ENCODE measurements at places on chromosomes 16 and 17.

GRCh38 chr16:14510939-14511799, 118.9 kb downstream of the PARN start:
- peak; percentile 29 for DNase-seq

GRCh38 chr16:7289299-7289698, 43.3 kb upstream of the RBFOX1 start:
- DNase-seq: no peak

DNA sequence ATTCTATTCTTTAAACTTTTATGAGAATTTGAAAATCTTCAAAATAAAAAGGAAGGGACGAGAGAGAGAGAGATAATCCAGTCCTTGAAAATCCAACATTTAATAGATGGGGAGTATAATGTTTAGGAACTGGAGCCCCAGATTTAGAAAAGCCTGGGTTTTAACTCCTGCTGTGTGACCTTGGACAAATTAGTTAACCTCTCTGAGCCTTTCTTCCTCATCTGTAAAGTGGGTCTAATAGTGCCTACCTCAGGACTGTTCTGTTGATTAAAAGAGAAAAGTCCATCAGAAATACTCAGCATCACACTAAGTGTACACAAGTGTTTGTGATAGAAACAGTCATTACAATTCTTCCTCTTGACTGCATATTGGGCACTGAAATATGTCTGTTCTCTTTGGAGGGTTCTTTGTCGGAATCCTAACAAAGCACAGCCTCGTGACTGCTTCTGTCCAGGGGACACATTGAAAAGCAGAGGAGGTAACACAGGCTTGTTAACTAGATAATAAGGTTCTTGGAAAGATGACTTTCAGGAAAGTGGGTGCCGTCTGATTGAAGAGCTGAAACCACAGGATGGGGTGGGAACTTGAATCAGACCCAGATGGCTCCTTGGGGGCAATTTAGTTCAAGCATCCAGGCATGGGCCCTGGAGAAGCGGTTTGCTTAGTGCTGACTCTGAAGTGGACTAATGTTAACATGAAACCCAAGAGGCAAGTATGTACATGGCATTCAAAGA, 128.2 kb downstream of the CLEC16A start:
- DNase-seq: peak; percentile 51

DNA sequence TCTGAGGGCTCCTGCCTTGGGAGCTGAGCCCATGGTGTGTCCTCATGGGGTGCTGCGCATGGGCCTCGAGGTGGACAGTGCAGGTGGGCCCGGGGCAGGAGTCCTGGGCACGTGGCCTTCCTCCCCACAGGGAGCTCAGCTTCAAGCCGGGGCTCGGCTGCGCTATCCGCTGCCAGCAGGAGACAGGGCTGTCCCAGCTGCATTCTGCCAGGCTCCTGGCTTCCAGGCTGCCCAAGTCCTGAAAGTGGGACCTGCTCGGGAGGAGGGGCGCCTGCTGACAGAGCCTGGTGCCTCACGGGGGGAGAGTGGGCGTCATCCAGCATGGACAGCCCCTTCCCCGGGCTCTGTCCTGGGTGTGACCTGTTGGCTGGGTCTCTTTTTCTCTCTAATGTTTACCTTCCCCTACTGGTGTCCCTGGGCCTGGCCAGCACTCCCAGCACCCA, 7.1 kb downstream of the TRAF7 start:
- no peak for DNase-seq

GRCh38 chr16:19876501-19877059, 8.1 kb downstream of the GPRC5B start:
- no peak for DNase-seq

Data from erythroblast (primary cell).